ENCODE measurements at places on chromosomes 2 and 18.

DNA sequence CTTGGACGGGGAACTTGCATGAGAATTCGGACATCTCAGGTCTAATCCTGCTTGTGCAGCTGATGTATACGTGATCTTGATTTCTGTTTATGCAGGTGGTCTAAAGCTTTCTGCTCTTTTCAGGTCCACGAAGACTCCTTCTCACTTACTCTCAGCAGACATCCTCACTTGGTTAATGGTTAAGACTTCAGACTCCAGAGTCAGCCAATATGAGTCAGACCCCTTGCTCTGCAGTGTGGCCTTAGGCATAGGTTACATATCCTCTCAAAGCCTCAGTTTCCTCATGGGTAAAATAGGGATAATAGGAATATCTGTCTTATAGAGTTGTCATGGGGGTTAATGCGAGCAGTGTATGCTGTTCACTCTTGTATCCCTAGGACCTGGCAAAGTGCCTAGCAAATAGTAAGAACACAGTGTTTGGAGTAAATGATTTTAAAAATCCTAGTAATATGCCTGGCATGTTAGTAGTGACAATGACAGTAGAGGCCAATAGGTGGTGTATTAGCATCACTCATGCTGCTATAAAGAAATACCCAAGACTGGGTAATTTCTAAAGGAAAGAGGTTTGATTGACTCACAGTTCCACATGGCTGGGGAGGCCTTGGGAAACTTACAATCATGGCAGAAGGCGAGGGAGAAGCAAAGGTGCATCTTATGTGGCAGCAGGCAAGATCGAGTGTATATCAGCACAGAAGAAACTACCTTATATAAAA lies 42.3 kb downstream of the XRCC5 start:
- DNase-seq = peak; percentile 33

GRCh38 chr2:240704651-240705050 lies 13.0 kb downstream of the AQP12A start:
- DNase-seq = no peak

- no peak for DNase-seq
Measured at GRCh38 chr18:44771572-44771955, 90.9 kb downstream of the SETBP1 start.

GRCh38 chr18:38494065-38494464 lies 928.5 kb upstream of the CELF4 start:
- no peak for DNase-seq

DNA sequence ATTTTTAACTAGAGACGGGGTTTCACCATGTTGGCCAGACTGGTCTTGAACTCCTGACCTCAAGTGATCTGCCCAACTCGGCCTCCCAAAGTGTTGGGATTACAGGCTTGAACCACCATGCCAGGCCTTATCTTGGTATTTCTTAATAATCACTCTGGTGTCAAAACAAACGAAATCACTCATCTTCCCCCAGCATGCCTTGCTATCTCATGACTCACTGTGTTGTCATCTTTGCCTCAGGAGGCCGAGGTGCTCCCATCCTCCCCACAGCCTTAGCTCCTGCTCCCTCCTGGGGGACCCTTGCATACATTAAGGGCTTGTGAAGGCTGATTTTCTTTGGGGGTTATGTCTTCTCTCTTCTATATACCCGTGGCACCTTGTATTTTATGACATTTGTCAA lies 250.1 kb upstream of the DPP10 start:
- no peak for DNase-seq

DNA sequence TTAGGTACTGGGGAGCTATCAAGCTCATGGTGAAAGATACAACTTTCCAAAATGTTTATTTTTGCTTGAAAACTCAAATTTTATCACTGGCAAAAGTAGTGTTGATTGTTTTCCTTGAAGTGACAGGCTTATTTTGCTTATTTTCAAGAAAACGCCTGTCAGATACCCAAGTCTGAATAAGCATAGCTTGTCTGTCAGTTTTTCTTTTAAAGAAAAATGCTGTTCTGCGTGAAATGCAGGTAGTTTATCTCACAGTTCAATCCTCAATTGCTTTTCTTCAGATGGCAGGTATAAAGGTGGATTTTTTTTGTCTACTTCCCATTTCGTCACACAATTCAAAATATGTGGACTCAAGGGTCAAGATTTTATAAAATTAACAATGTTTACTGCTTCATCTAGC lies 102.6 kb upstream of the SLC38A11 start:
- no peak for DNase-seq

- peak; percentile 46 for DNase-seq
Measured at GRCh38 chr2:128458505-128458904, 139.8 kb upstream of the HS6ST1 start.

GRCh38 chr2:38722271-38723061 lies 28.7 kb downstream of the SRSF7 start:
- DNase-seq = peak; percentile 69

DNA sequence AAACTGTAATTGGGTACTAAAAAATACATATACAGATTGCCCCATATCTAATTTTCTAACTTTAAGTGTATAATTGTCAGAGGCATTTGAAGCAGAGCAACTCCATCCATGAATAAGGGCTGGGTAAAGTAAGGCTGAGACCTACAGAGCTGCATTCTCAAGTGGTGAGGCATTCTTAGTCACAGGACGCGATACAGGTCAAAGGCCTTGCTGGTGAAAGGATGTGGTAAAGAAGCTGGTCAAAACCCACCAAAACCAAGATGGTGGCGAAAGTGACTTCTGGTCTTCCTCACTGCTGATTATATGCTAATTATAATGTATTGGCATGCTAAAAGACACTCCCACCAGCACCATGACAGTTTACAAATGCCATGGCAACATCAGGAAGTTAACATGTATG lies 50.0 kb downstream of the SLC8A1 start:
- DNase-seq = no peak

DNA sequence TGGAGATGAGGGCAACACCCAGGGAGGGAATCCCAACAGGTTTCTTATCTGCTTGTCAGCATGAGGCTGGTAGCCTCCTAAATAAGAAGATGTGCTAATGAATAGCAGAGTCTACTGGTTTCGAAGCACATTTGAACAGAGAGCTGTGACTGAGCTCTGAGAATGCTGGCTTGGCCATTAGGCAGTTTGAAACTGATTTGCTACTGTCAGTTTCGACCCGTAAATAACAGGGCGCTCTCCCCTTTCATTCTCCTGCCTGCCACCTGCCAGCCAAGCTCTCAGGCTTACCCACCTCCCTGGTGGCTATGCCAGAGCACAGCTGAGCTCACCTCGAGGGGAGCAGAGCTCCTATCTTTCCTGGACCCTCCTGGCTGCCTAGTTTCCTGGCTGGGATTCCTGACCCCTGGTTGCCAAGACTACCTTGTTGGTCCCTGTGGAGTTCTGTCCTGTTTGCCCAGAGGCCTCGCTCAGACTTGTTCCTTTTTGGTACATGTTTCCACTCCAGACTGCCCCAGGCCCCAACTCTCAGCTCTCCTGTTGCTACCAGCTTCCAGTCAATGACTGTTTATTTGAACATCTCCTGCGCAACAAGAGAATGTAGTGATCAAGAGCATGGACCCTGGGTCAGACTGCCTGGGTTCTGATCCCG lies 102.3 kb upstream of the ALPP start:
- no peak for DNase-seq

- DNase-seq = no peak
Measured at GRCh38 chr2:20737505-20737904, 70.6 kb downstream of the GDF7 start.

GRCh38 chr2:237120916-237121315 lies 35.2 kb downstream of the COPS8 start:
- no peak for DNase-seq

DNA sequence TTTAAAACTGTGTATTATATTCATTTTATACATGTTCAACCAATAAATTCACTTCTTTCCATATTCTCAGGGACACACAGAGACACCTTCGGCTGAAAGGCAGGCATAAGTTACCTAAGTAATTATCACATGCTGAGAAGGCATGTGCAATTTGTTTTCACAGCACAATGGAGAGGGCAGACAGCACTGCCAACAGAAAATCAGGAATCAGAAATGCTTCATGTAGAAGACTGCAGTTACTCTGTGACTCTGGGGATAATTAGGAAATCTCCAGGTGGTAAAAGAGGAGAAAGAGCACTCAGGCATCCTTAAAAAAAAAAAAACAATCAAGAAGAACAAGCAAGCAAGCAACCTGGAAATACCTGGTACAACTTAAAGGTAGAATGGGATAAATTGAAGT lies 49.3 kb downstream of the DSEL start:
- DNase-seq = no peak

GRCh38 chr2:69131983-69132675 lies 119.2 kb downstream of the ANTXR1 start:
- no peak for DNase-seq

DNA sequence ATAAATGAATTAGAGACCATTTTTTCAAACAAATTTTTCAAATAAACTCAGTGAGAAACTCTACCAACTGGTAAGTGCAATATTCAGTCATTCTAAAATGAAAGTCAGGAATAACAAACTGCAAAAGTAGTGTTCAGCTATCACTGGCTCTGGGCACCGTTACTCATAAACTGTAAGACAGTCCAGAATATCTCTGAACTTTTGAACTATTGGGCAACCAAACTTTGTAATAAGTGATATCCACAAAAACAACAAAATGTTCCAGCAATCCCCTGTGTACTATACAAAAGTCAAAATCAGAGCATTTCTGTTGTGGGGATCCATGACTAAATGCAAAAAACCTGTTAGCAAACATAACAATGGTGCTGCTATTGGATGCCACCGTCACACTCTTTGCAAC lies 56.3 kb downstream of the SLC25A12 start:
- DNase-seq = no peak

DNA sequence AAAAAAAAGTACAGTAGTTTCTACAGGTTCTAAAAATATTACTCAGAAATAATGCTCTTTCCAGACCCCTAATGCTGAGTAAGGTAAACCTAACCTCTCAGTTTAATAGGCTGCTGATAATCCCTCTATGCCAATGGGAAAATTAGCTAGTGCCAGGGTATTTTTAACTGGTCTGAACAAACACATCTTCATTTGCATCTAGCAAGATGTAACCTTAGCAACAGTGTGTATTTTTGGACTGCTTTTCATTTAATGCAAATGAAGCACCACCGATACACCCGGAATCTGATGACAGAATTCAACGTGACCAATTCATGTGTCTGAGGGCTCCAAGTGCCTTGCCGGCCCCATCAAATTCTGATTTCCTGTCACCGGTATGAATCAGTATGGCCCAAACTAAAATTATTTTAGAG lies 47.4 kb upstream of the CYRIA start:
- no peak for DNase-seq

DNA sequence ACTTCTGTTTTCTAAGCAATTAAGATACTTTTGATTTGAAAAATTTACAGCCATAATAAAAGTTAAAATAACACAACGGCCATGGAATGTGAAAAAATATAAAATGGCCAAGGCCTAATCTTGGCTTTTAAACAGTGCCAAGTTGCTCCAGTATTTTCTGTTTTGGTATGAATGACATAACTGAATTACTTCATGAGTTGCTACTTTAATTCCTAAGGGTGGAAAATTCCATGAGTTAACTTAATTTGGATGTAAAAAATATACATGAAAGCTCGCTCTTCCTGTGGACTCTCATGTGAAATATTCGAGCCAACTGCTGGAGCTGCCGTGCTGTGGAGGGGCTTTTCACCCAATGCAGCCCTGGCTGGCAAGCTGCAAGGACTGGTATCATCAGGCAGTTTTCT lies 286.0 kb upstream of the CCDC68 start:
- DNase-seq = no peak

GRCh38 chr2:25369439-25369838 lies 27.7 kb upstream of the DNMT3A start:
- no peak for DNase-seq

DNA sequence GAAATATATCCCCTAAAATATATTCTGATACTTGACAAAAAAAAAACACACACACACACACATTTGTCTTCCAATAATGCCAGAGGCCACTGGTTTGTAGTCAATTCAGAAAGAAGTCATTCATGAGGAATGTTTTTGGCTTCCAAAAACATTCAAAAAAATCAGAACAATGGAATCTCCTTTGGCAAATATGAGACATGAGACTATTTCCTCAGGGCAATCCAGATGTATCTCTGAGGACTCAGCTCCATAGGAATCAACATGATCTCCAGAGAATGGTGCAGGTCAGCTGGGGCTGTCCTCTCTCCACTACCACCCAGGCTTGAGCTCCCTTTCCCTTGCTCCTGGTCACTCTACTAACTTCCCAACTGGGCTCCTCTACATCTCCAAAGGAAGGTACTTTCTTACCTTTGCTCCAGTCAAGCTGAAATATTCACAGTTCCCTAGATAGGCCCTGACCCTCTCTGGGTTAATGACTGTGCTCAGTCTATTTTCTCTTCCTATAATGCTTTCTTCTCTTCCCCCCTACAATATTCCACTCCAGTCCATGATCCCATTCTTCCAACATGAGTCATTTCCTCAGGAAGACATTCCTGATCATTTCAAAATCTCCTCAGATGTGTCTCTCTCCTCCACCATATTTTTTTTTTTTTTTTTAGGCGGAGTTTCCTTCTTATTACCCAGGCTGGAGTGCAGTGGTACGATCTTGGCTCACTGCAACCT lies 145.3 kb downstream of the C1D start:
- no peak for DNase-seq

DNA sequence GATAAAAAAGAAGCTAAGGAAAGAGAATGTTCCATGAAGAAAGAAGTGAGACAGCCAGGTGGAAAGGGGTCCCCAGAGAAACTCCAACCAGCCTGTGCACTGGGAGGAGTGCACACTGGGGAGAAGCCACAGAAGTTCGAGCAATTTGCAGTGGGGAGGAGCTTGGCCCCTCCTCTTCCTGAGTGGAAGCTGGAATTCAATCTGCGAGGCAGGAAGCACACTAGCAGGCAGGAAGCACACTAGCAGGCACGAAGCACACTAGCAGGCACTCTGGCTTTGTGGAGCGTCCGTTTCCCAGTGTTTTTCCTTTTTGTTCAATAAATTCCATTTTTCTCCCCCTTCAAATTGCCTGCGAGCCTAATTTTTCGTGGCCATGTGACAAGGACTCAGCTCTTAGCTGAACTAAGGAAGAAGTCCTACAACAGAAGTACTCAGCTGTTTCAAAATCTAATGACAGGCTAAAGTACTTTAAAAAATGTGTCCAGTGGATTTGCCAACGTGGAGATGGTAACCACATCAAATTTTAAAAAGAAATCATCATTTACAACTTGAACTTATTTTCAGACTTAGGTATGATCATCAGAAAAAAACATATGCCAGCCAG lies 21.4 kb upstream of the SPIRE1 start:
- DNase-seq = peak; percentile 39

GRCh38 chr2:16245481-16246054 lies 305.2 kb downstream of the MYCN start:
- no peak for DNase-seq

DNA sequence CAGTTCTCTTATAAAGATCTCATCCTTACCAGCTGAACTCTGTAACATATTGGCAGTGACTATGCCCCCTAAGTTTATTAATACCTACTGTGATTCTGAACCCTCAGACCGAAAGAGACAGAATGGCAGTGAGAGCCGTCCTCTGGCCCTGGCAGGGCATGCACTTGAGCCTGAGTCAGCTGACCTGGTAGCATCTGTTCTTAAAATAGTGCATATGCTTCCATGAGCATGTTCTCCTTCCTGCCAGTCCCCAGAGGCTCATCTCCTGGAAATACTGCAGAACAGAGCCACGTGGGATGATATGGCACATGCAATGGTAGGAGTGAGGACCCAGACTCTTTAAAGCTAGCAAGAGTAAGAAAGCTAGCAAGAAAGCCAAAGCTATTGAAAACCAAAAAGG lies 59.0 kb downstream of the RASGRP3 start:
- no peak for DNase-seq
